ENCODE measurements at places on chromosomes 11 and 22. TPM values are rescaled to one million over a fixed set of nuclear protein-coding genes. Genes with fewer than 3 reads are reported as not detected.

Gene ZNF280A
- not detected for total RNA-seq

DNA sequence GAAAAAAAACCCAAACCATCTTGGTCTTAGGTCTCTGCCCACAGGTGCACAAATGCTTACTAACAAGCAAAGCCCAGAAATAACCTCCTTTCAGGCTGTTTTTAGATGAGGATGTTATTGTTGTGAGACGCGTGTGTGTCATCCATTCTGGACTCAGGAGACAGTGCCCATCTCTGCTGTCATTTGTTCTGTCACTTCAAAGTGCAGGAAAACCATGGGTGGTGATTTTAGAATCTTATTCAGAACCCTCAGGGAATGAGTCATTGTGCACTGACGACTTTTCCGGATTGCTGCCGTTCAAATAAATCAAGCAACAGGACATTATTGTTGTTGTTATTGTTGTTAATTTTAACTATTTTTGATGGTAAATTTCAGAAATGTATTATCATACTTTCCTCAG lies 110.3 kb downstream of the LRRC32 start:
- DNase-seq = no peak

- no peak for DNase-seq
These were observed 56.8 kb downstream of the MTMR2 start for GRCh38 chr11:95867105-95867504.

Gene TTC36
- total RNA-seq = not detected

Gene TPST2
- 59.2 TPM for total RNA-seq

- no peak for DNase-seq
These were observed 13.4 kb upstream of the P2RY2 start for GRCh38 chr11:73204711-73205121.

DNA sequence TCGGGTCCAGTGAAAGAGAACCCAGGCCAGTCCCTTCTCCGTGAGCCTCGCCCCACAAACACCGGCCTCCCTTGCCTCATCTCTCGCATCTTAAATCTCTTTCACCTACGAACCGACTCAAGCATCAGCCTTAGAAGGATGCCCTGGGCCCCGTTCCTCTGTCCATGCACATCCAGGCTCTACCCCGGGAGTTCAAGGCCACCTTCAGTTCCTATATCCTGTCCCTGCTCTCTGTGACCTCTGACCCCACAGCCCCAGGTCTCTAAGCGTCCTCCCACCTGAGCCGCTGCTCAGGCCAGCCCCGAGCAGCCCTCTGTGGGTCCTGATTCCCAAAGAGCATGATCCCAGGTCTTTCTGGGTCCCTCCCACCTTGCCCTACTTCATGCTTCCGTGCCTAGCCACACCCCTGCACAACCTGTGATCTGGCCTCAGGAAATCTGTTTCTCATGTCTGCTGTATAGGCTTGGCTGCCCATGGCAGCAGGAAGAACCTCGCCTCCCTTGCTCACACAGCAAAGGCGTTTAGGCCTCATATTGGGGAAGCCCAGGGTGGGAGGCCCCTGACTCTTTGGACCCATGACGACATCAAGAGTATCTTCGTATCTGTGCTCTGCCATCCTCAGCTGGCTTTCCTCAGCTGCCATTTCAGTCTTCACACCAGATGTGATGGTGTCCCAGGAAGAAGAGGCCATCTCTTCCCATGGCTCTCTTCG lies 77.5 kb upstream of the SEPTIN5 start:
- DNase-seq = no peak

Measured in lower leg skin (tissue), 4 donors.